ENCODE measurements at places on chromosomes 16 and 17.

- peak; percentile 26 for DNase-seq
Observed at GRCh38 chr16:1338119-1338730, 4.8 kb downstream of the BAIAP3 start.

GRCh38 chr16:65846210-65846602, 520.3 kb upstream of the CDH5 start:
- DNase-seq = no peak

GRCh38 chr17:77894126-77894956, 64.2 kb upstream of the TNRC6C start:
- no peak for DNase-seq

GRCh38 chr17:50533720-50534148, 1.2 kb downstream of the EPN3 start:
- DNase-seq = no peak

- no peak for DNase-seq
Observed at GRCh38 chr16:88144028-88144511, 192.8 kb downstream of the BANP start.

- DNase-seq = no peak
Observed at GRCh38 chr17:68972119-68972704, 17.0 kb upstream of the ABCA8 start.

GRCh38 chr17:7042501-7043181, 1.3 kb downstream of the SLC16A11 start:
- DNase-seq = peak; percentile 54
